NCI-H146 (cell line): ENCODE measurements at places on chromosomes 11 and 22.
A peak's percentile ranks its signal among the peaks of the same experiment; 100 is the strongest.

GRCh38 chr11:28636033-28636432 is 527.8 kb downstream of the METTL15 start:
- no peak for DNase-seq

DNA sequence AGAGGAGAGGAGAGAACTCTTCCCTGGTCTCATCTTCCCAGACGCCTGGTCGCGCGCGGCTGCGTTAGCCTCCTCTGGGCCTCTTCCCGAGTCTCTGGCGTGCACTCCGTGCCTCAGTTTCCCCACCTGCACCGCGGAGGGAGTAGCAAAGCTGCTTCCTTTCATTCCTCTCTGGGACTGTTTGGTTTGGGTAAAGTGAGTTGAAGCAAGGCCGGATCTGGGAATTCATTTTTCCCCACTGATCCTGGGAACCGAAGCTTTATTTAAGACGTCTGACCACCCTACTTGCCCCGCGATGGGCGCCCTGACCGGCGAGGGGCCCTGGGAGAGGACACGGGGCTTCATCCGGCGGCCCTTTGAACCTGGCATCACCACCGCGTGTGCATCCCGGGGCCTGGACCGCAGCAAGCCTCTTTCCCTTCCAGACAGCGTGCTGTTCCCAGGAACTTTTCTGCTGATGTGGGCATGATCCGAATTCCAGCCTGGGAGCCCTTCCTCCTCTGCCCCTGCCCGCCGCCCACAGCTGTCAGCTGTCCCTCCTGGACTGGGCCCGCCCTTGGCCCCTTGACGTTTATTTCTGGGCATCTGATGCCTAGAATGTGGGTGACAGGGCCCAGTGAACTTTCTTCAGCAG is 758 bp downstream of the LDLRAD3 start:
- peak; percentile 13 for DNase-seq

GRCh38 chr11:79925570-79925969 is 484.7 kb upstream of the TENM4 start:
- DNase-seq = no peak

DNA sequence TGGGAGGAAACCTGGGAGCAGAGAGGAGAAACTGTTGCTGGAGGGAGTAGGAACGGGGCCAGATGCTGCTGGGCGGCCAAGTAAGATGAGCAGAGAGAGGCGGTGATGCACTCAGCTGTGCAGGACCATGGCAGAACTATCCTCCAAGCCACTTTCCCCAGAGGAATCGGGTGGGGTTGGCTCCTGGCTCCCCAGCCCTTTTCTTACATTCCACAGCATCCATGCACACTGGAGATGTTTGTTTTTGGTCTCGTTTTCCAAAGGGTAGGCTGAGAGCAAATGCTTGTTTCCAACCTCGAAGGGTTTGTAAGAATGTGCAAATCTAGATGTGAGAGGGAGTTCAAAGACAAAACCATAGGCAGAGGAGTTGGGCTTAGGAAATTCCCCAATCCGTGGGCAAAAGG is 73.2 kb downstream of the DBX1 start:
- no peak for DNase-seq

DNA sequence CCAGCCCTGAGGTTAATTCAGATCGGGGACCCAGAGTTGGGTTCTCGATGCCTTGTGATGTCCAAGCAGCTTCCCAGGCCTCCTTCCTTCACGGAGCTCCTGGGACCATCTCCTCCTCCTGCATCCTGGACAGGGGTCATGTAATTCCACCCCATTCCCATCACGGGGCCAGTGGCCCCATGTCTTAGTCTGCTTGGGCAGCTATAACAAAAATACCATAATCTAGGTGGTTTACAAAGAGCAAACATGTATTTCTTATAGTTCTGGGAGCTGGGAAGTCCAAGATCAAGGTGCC is 41.7 kb upstream of the PRDM11 start:
- DNase-seq = no peak

GRCh38 chr22:37552524-37553163 is 7.6 kb upstream of the CDC42EP1 start:
- no peak for DNase-seq

DNA sequence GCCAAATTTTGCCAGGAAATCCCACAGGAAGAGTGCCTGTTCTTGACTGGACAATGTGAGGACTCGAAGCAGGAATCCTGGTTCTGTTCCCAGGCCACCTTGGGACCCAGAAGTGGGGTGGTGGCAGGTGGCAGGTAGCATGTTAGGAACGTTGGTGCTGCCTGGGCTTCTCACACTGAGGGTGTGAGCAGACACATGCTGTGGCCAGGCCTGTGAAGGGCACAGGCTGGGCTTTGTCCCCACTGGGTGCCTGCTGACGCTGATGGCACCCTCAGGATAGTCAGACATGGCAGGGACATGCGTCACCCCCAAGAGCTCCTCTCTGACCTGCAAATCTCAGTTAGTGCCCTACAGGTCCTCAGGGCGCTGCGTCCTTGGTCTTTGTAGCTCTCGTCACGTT is 21.1 kb upstream of the NECTIN1 start:
- no peak for DNase-seq

- no peak for DNase-seq
Observed at GRCh38 chr11:63931876-63932275, 6.9 kb upstream of the NAA40 start.

GRCh38 chr11:125062218-125062930 is 731 bp upstream of the SLC37A2 start:
- no peak for DNase-seq

DNA sequence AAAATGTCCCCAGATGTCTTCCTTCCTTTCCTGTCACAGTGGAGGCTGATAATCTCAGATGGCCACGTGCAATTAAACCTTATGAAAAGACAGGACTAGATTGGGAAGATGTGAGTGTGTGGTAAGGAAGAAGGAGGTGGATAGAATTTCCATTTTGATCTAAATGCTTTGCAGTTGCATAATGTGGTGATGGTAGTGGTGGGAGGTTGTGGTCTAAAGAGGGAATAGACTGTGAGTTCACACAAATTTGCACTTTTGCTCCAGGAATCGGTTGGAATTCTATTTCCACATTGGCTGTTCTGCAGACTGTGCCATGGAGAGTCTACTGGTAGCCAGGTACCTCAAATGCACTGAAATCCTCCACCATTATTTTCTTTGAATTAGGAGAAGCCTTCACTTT is 93.3 kb downstream of the ZBTB16 start:
- no peak for DNase-seq

DNA sequence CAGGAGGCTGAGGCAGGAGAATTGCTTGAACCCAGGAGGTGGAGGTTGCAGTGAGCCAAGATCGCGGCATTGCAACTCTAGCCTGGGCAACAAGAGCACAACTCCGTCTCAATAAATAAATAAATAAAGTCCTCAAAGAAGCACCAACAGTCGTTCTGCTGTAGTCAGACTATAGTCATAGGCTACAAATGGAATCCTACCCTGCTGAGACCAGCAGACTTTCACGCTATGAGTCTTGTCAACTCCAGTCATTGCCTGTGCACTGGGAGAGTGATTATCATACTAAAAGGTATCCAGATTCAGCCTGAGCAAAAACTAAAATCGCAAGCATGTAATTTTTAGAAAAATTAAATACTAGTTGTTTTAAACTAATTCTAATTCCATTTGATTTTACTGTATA is 19.6 kb downstream of the USP28 start:
- no peak for DNase-seq

DNA sequence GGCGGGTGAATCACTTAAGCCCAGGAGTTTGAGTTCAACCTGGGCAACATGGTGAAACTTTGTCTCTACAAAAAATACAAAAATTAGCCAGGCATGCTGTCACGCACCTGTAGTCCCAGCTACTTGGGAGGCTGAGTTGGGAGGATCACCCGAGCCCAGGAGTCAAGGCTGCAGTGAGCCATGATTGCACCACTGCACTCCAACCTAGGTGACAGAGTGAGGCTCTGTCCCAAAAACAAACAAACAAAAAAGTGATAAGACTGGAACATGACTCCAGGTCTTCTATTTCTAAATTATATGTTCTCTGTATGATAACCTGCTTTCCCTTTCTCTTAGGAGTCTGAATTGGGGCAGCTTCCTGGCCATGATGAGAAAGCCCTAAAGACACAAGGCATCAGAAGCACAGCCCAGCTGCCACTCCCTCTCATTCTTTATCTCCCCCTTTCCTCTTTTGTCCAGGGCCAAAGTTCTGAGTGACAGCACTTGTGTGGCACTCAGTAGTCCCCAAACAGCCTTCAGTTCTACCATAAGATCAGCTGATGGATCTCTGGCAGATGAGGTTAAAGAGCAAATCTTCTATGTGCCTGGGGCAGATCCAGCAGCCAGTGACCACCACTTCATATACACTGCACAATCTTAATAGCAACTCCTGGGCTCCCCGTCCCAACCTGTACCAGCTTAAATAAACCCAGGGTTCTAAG is 136.0 kb downstream of the C11orf58 start:
- no peak for DNase-seq
